ENCODE measurements at places on chromosomes 1 and 21. TPM values are rescaled to one million over a fixed set of nuclear protein-coding genes. Genes with fewer than 3 reads are reported as not detected.

GRCh38 chr1:156815961-156816422 is 656 bp downstream of the SH2D2A start:
- DNase-seq: no peak

- no peak for DNase-seq
These were observed 281.1 kb upstream of the CXADR start for GRCh38 chr21:17231771-17232170.

HNRNPR gene
- total RNA-seq: 149 TPM

C1orf226 gene
- 3.4 TPM for total RNA-seq

C1orf87 gene
- not detected for total RNA-seq

DDR2 gene
- total RNA-seq: 15.0 TPM
